Muscle of leg (tissue), 16 donors: ENCODE measurements at places on chromosomes 16 and 17.

GRCh38 chr17:2697611-2698162 is 13.9 kb downstream of the CLUH start:
- DNase-seq, result no peak

DNA sequence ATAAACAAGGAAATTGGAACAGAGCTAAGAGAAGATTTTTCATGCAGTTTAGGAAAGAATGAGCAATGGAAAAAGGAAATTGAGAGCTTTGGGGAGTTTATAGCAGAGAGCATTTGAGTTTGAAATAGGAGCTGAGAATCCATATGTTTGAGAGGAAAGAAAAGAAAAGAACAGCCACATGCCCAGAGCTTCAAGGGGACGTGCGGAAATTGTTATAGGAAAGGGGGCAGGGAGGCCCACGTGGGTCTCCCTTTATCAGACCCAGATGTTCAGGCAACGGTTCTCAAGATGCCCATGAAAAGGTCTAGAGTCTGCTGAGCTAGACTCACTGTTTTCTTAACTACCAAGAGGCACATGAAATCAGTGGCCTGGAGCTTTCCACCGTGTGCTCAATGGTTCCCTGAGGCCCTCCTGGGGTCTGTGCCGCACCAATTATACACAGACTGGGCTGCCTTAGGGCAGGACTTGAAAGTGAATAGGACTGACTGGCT is 31.2 kb downstream of the CHD9 start:
- DNase-seq, result peak; percentile 97

DNA sequence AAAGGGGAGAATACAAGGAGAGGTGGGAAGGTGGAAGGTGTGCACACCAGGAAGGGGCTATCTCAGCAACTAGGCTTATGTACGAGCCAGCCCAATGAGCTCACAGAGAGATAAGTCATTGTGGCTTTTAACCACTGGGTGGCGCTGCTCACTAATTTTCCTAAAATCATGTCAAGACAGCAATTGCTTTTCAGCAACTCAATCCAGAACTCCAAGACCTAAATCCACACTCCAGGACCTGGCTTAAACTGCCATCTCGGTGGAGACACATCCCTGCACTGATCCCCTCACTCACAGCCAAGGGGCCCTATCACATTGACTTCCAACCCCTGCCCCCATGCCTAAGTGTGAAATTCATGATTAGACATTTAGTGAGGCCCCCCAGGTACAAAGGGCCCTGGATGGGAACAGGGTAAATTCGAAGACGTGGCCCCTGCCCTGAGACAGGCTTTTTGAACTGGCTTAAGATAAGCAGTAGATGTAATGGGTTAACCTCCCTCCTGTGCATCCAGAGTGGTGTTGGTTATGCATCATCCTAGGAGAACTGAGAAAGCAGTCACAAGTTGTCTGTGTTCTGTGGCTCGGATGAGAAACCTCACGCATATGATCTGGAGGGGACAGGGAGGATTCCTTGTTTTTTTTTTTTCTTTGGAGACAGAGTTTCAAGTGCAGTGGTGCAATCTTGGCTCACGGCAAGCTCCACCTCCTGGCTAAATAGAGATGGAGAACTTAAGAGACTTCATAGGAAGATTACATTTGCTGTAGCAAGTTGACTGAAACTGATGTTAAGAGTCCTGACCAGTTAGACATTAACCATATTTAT is 11.5 kb downstream of the CCL16 start:
- peak; percentile 86 for DNase-seq

GRCh38 chr17:35160354-35161201 is 13.0 kb downstream of the UNC45B start:
- no peak for DNase-seq

- no peak for DNase-seq
Measured at GRCh38 chr16:63995025-63995424, 1126.8 kb downstream of the CDH11 start.

DNA sequence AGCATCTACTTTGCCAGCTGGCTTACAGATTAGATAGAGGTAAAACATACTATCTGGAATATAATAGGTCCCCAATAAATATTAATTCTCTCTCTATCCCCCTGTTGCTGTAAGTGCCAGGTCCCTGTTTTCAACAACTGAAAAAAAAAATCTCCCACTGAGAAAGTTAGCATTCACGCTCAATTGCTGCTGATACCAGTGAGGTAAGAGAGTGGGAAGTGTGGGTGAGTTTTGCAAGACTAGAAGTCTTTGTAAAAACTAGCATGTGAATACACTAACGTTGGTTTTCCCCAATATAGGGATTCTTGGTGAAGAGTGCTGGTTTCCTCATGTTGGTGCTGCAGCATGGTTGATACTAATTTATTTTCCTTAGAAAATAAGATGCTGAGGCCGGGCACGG is 11.7 kb upstream of the TAOK1 start:
- DNase-seq, result no peak

GRCh38 chr17:8141741-8142140 is 10.5 kb downstream of the PER1 start:
- peak; percentile 38 for DNase-seq

GRCh38 chr17:46929413-46929812 is 6.5 kb downstream of the GOSR2 start:
- DNase-seq, result no peak

DNA sequence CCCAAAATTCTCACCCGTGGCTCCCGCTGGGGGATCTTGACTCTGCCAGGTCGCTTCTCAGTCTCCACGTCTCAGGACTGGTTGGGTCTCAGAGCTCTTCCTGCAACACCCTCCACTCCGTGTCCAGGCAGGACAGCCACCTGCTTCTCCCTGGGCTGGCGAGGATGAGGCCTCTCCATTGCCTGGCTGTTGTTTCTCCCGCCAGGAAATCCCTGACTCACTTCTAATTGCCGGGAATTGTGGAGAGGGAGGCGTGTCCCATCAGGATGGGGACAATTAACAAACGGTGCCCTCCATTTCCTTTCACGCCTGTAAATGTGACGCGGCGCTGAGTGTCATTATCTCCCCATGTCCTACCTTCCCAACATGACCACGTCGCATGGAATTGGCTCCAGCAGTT is 204.5 kb downstream of the RBFOX3 start:
- DNase-seq, result peak; percentile 28

DNA sequence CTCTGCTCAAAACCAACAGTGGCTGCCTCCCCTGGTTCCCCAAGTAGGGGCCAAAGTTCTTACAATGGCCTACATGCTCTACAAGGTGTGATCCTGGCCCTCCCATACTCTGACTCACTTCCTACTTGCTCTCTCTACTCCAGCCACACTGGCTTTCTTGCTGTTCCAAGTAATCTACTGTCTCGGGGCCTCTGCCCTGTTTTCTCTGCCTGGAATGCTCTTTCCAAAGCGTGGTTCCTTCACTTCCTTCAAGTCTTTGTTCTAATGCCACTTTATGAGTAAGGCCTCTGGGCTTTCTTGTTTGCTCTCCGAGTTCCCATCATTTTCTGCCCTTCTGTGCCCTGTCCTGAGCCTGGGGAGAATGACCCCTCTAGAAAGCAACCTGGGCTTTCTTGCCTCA is 4.1 kb upstream of the CDH3 start:
- DNase-seq, result no peak

- no peak for DNase-seq
Measured at GRCh38 chr17:21505819-21506815, 130.0 kb downstream of the KCNJ12 start.

GRCh38 chr16:47626246-47626645 is 165.1 kb downstream of the PHKB start:
- peak; percentile 20 for DNase-seq

DNA sequence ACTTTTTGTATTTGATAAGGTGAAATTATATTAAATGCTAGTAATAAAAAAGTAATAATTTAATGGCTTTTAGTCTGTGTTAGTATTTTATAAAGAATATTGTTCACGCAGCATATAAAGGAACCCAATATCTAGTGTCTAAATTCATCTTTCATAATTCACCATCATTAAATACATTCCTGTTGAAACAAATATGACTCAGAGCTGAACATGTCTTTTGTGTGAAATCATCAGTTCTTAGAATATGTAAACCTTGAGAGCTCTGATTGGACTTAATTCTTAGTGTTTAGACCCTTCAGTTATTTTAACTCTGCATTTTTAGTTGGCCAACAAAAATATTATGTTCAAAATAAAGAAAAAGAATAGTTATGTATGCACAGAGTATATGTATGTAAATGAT is 71.8 kb downstream of the ABHD15 start:
- no peak for DNase-seq

DNA sequence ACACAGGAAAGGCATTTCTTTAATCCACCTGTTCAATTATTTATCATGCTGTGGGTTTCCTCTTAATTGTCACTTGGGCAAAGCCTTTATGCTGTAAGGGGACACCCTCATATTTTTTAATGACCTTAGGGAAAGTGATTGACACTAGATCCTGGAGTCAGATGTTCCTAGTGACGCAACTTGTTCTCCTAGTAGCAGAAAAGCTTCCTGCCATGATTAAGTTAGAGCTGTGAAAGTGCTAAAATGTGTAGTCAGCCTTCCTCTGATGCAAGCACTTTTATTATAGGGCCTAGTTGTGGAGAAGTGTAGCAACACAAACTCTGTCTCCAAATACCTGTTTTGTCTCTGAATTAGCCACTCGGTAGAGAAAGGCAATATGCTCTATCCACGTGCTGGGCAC is 12.3 kb downstream of the TMEM100 start:
- DNase-seq, result no peak
